ENCODE measurements at places on chromosomes 2 and 18. TPM values are rescaled to one million over a fixed set of nuclear protein-coding genes. Genes with fewer than 3 reads are reported as not detected.

The NXPH2 gene
- not detected for total RNA-seq

The EML6 gene
- total RNA-seq = 0.17 TPM

The RBM43 gene
- total RNA-seq = 7.7 TPM

The MAIP1 gene
- total RNA-seq = 21.3 TPM

The PIKFYVE gene
- 27.1 TPM for total RNA-seq

The TXNDC2 gene
- 0.16 TPM for total RNA-seq

The MFSD6 gene
- 7.7 TPM for total RNA-seq

The TRIM43 gene
- total RNA-seq = not detected

The ATP6V1B1 gene
- total RNA-seq = 0.79 TPM

The C2orf78 gene
- not detected for total RNA-seq

The KHK gene
- 0.32 TPM for total RNA-seq

The REEP1 gene
- total RNA-seq = not detected

The MTLN gene
- total RNA-seq = 54.7 TPM

The ICOS gene
- total RNA-seq = not detected

The TMEM182 gene
- total RNA-seq = 2.1 TPM

The TMEM247 gene
- total RNA-seq = not detected

The ABCB11 gene
- total RNA-seq = under 0.01 TPM

The SERPINE2 gene
- total RNA-seq = 149 TPM

The CHST10 gene
- 4.9 TPM for total RNA-seq

The TNFAIP6 gene
- 37.2 TPM for total RNA-seq

The ZC3H6 gene
- total RNA-seq = 4.3 TPM

The AGAP1 gene
- total RNA-seq = 8.1 TPM

The KCNJ3 gene
- not detected for total RNA-seq

The TWIST2 gene
- total RNA-seq = 73.3 TPM

The RGPD4 gene
- not detected for total RNA-seq

The TDRD15 gene
- not detected for total RNA-seq

The IL1RN gene
- 0.16 TPM for total RNA-seq

The TMEM163 gene
- total RNA-seq = not detected

The MAP3K19 gene
- total RNA-seq = not detected

The LRRTM4 gene
- total RNA-seq = 0.16 TPM

The PPP1R1C gene
- total RNA-seq = 0.47 TPM

The RTP5 gene
- not detected for total RNA-seq

The ATOH8 gene
- total RNA-seq = 29.5 TPM

The CCDC88A gene
- total RNA-seq = 32.9 TPM

The C2orf15 gene
- total RNA-seq = not detected

The INPP5D gene
- 1.3 TPM for total RNA-seq

The TEX44 gene
- total RNA-seq = not detected

The PAX8 gene
- total RNA-seq = 0.43 TPM

The XDH gene
- total RNA-seq = 0.17 TPM

The GPR45 gene
- total RNA-seq = not detected

The GKN2 gene
- not detected for total RNA-seq

The CCBE1 gene
- 24.9 TPM for total RNA-seq
